Fibroblast of skin of scalp (primary cell): ENCODE measurements at places on chromosomes 11 and 22.
A peak's percentile ranks its signal among the peaks of the same experiment; 100 is the strongest.

DNA sequence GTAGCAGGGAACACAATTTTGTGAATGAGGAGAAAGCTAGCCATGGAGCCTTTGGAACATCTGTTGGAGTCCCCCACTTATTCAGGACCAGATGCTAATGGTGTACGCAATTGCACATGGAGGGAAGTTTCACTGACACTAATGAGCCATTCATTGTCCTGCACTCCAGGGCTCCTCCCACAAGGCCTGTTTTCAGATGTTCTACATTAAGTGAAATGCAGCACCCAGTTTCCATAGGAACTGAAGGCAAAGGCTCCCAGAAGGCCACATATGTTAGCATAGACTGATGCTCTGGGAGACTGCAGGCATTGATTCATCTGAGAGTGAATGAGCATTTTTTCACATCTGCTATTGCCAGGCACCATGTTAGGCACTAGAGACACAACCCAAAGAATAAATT lies 399.5 kb downstream of the ETS1 start:
- DNase-seq = peak; percentile 71

DNA sequence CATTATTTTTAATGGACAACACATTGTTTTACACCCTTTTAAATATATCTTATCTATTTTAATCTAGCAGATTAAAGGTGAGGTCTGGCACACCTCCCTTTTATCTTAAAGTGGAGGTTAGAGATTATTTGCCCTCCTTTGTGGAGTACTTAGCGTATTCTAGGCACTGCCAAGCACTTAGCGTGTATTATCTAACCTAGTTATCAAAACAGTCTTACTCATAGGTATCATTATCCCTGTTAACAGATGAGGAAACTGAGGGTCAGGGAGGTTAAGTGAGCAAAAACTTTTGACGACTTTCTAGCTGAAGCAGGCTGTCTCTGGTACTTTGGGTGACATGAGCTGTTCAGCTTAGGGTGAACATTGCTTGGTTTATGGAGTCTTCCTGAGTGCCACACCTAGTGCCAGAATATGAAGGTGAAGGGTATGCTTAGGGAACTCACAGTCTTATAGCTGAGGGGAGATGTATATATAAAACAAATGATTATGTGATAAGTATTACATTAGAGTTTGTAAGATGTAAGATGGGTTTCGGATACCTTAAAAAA lies 55.0 kb downstream of the ZNRF3 start:
- DNase-seq = no peak

- no peak for DNase-seq
Observed at GRCh38 chr11:44005063-44005701, 42.6 kb upstream of the ACCSL start.

- DNase-seq = peak; percentile 77
Observed at GRCh38 chr11:64856382-64857227, 12.2 kb upstream of the CDC42BPG start.

DNA sequence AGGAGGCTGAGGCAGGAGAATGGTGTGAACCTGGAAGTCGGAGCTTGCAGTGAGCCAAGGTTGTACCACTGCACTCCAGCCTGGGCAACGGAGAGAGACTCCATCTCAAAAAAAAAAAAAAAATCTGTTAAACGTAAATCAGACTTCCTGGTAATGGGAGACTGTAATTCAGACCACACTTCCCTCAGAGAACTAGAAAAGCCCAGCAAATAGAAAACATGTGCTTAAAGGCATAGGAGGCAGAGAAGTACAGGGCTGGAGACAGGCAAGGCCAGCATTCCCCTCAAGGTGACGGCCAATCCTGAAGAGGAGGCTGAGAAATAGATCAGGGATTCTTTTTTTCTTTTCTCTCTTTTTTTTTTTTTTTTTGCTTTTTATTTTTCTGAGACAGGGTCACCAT lies 8.2 kb downstream of the GGT5 start:
- peak; percentile 49 for DNase-seq

DNA sequence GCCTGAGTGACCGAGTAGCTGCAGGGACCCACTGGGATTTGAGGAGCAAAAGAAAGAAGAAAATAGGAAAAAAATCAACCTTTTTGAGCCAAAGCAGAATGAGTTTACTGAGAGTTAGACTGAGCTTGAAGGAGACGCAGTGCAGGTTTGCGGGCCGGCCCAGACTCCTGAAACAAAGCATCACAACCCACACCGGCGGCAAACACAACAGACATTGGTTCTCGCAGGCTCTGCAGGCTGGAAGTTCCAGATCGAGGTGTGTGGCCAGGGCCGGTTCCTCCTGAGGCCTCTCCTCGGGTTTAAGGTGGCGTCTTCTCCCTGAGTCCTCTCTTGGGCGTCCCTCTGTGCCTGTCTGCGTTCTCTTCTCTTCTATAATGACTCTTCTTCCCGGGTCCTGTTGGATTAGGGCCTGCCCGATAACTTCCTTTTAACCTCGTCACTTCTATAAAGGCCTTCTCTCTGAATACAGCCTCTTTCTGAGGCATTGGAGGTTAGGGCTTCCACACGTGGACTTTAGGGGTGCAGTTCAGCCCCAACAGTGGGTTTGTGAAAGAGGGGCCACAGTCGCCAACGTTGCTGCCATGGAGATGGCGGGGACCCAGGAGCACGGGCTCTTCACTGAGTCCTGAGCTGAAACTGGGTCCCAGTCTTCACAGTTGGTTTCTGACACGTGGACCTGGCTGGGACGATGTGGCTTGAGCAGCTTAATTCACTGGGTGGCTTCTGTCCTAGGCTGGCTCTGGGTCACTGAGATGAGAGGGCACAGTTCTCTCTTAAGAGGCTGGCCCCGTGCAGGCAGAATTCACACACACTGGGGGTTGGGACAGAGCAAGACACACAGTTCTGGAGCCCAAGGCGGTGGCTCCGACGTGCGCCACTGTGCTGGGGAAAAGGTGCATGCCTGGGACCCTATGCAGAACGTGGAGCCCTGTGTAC lies 1047.7 kb downstream of the BRD1 start:
- DNase-seq = no peak

GRCh38 chr11:70834984-70835560 lies 417.3 kb downstream of the SHANK2 start:
- DNase-seq = no peak

DNA sequence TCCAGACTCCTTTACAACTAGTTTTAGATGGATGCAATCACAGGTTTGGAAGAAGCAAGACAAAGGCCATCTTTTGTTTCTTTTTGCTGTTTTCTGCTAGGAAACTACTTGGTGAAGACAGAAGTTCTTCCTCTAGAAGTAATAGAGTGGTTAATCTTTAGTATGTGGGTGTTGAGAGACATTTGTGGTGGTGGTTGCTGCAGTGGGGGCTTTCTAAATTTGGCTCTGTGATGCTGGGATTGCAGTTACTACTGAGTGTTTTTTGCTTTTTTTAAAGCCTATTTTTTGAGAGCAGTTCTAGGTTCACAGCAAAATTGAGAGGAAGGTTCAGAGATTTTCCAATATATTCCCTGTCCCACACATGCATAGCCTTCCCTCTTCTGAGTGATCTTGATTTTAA lies 120.0 kb downstream of the AASDHPPT start:
- no peak for DNase-seq

DNA sequence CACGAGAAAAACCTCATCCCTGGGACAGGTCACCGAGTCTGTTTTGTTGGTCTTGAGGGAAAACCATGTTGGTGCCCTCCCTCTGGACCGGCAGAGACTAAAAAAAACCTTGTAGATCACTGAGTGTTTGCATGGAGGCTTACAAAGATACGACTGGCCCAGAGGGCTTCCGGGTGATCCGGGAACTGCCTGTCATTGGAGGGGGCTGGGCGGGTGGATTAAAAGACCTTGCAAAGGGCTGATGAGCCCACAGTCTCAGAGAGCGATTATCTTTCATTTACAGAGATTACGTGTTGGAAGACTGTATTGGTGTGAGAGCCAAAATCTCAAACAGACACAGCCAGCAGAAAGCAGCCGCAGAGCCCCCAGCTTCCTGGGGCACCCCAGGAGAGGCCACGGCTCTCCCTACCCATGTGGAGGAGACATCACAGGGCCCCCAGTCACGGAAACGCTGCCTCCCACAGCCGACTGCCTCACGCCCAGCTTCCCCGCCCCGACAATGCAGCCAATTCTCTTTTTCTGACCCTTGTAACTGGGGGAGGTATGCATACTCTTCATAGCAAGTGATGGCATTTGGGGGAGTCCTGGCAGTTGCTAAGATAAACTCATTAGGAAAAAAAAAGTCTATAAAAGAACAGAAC lies 426.4 kb downstream of the CTTN start:
- no peak for DNase-seq

DNA sequence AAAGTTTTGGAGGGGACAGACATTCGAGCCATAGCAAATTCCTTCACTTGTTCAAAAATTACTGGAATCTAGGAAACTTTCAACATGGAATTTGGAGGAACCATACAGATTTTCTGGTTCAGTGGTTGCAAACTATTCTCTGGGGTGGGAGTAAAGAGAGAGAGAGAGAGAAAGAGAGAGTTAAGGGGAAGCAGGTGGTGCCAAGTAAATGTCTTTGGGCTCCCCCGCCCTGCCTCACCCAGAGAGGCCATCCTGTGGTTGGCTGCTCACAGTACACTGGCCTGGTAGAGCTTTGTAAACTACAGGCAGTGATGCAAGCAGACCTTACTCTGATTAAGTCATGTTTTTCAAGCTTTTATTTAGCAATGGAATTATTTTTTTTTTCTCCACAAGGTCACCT lies 82.6 kb downstream of the ADAMTS15 start:
- peak; percentile 25 for DNase-seq

GRCh38 chr11:19686234-19686633 lies 26.4 kb upstream of the NAV2 start:
- DNase-seq = no peak
